GM12892 (cell line): ENCODE measurements at places on chromosomes 7 and 10.

- DNase-seq: no peak
Measured at GRCh38 chr7:28142650-28143049, 37.9 kb downstream of the JAZF1 start.

DNA sequence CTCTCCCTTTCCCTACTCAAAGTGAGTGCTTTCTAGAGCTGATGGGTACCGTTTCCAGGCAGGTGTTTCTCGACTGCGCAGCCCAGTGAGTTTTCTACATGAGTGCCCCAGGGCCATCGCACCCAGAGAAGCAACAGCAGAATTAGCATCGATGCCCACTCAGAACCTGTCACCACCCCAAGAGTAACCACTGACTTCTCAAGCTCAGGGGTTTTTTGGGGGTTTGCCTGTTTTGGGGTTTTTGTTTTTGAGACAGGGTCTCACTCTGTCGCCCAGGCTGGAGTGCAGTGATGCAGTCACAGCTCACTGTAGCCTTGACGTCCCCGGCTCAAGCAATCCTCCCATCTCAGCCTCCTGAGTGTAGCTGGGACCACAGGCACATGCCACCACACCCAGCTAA, 25.7 kb downstream of the SNX8 start:
- no peak for DNase-seq

GRCh38 chr10:97034958-97035769, 150.6 kb downstream of the SLIT1 start:
- DNase-seq: no peak

- no peak for DNase-seq
Measured at GRCh38 chr10:35422228-35422627, 85.9 kb downstream of the CCNY start.
